CD4-positive, alpha-beta T cell treated with Interleukin-4 for 4 hours (primary cell): ENCODE measurements at places on chromosomes 4 and X.

- no peak for DNase-seq
Measured at GRCh38 chrX:7759830-7760229, 83.1 kb upstream of the VCX start.

GRCh38 chr4:164023214-164023613, 528.7 kb downstream of the TMA16 start:
- DNase-seq = no peak

DNA sequence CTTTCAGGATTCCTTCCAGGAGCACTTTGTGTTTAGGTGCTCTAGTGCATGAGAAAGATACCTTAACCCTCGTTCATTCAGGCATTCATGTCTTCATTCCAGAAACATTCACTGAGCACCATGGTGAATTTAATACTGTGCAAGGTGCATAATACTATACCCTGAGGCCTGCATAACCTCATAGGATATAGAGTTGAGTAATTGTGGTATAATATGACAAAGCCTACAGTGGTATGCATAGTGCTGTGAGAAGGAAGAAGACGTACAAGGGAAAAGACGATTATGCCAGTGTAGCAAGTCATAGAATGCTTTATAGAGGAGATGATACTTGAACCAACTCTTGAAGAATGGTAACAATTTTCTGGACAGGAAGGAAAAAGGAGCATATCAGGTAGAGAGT, 34.3 kb downstream of the MTM1 start:
- DNase-seq = no peak

DNA sequence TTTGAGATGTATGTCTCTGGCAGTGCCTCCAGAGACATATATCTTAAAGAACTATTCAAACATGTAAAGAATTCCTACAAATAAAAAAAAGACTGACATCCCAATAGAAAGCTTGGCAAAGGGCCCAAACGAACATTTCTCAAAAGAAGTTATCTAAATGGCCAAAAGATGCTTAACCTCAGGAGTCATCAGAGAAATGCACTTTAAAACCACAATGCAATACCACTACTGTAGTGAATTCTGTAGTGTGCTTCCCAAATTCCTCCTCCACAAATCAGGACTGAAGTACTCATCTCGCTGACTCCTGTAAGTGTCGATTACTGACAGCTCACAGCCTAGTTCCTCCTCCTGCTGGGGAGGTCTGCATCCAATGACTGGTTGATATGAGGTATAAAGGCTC, 129.0 kb upstream of the MAMLD1 start:
- DNase-seq = no peak

- no peak for DNase-seq
Measured at GRCh38 chrX:32673193-32673592, 538.2 kb downstream of the DMD start.

- peak; percentile 42 for DNase-seq
Measured at GRCh38 chr4:153466949-153467896, 1.1 kb downstream of the TMEM131L start.

GRCh38 chr4:77199701-77200100, 42.7 kb downstream of the CCNG2 start:
- DNase-seq = no peak

GRCh38 chr4:77734928-77735327, 84.2 kb downstream of the CNOT6L start:
- peak; percentile 63 for DNase-seq

GRCh38 chrX:148120999-148121623, 140.0 kb downstream of the FMR1NB start:
- DNase-seq = no peak

- no peak for DNase-seq
Measured at GRCh38 chr4:80803337-80803736, 227.2 kb upstream of the BMP3 start.

DNA sequence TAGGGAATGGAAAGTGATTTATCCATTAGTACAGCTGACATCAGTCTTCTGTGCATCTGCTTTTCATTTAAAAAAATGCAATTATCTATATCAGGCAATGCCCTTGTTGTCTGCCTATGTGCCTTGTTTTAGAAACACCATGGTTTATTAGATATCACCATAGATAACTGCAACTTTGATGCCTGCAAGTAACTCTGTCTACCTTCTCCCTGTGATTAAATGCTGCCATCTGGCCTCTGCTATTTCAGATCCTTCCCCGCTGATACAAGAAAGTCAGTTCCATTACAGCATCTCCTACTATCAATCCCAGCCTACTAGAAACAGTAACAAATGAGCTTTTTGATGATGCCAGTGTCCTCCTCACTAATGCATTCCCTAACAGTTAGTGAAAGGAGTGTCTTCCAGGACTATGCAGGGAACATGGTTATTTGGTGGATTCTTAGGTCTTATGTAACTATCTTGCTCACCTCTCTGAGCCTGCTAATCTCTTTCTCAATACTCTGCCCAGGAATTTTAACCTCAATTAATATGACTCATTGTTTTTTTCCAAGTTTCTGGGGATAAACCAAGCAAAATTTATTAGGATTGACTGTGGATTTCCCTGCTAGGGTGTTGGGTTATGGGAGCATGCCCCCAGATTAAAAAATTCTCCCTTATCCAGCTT, 444.9 kb downstream of the RAPGEF2 start:
- DNase-seq = no peak

- no peak for DNase-seq
Measured at GRCh38 chrX:134020910-134021309, 35.5 kb upstream of the GPC3 start.
